Tibial nerve (tissue), 4 donors: ENCODE measurements at places on chromosomes 12 and 14. TPM values are rescaled to one million over a fixed set of nuclear protein-coding genes. Genes with fewer than 3 reads are reported as not detected.
A peak's percentile ranks its signal among the peaks of the same experiment; 100 is the strongest.

GRCh38 chr14:76829013-76829365, 2.8 kb downstream of the LRRC74A start:
- no peak for DNase-seq

GRCh38 chr12:98757455-98757854, 112.4 kb downstream of the APAF1 start:
- no peak for DNase-seq

CDK4 gene
- total RNA-seq, result 105 TPM

PRH1 gene
- 53.2 TPM for total RNA-seq

PLBD1 gene
- total RNA-seq, result 12.0 TPM

CIROP gene
- total RNA-seq, result not detected

DNA sequence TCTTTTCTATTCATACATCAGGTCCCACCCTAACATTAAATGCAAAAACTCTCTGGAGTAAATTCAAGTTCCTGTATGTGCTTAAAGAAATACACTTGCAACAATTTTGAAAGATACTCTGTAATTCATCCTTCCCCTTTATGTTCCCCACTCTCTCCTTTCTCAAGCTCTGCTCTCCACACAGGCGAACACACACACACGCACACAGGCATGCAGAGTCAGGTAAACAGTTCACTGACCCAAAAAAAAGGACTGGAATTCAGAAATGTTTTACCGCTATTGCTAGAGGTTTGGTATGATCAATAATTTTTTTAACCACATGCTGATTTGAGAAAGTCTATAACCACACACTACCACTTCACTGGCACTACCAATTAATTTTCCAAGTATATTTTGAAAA, 152.4 kb upstream of the TMCC3 start:
- DNase-seq, result no peak

DNA sequence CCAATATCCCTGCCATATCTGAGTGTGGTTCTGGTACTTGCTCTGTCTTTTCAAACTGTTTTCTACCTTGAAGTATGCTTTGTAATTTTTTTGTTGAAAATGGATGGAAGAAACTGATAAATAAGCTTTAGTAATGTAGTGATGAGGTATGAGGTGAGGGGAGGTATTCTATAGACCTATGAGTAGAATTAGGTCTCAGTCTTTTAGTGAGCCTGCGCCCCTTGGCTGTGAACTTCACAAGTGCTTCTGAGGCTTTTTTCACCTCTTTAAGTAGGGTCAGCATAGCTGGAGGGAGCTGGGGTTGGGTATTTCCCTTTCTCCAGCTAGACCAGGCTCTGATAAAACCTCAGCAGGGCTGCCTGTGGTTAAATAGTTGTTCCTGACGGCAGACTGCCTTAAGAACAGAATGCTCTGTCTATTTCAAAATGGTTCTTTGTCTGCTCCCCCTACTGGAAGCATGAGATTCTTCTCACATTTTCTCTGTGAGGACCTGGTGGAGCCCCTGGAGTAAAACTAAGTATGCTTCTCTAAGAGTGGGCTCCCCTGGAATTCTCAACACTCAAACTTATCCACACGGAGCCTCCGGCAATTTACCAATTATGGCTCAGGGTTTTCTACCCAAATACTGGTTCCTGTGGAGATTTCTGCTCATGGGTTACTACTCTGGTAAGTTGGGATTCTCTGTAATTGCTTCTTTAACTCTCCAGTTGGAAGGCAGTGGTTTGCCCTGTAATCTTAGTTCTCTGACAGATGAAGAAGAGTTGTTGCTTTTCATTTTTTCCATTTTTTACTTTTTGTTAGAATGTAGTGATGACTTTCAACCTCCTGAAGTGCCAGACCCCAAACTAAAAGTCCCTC, 13.1 kb downstream of the KRT5 start:
- no peak for DNase-seq

C1QL4 gene
- not detected for total RNA-seq

GRCh38 chr14:21723431-21724045, 49.9 kb upstream of the OR4E1 start:
- no peak for DNase-seq

DNA sequence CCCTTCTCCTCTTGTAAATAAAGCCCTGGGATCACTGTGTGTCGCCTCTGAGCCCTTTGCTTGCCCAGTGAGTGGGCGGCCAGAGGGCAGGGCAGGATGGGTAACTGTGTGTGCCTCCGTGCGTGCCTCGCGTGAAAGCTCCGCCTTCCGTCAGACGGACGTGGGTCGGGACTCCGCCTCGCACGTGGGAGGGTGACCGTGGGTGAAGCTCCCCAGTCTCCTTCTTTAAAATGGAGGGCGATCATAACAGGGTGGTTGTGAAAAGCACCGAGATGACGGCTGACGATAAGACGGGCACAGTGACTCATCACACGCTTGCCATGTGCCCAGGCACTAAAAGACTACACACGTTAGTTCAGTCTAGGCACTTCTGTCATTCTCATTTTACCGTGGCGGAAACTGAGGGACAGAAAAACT, 9.2 kb downstream of the PHB2 start:
- no peak for DNase-seq

DNA sequence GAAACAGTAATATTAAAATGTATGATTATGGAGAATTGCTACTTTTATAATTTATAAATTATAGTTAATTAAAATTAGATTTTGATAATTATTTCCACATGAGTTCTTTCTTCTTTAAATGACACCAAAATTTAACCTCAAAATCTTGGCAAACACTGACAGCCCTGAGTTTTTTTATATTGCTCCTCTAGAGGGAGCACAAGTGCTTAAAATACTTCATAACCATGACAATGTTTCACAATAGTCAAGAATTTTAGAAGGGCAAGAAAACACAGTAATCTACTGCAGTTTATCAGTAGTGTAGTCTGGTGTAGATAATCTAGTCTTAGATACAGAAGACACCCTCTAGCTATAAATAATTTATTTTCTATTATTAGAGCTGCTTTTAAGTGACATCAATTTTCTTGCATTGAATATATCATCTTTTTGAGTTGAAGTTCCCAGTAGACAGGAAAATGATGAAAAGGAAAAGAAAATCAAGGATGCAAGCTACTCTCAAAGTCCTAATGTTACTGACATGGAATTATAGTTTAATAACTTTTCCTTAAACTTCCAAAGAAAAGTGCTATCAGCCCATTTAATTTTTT, 14.3 kb upstream of the PTGER2 start:
- peak; percentile 38 for DNase-seq

SUOX gene
- 39.1 TPM for total RNA-seq

GRCh38 chr14:35285168-35286002, 6.8 kb upstream of the PSMA6 start:
- DNase-seq, result no peak

DNA sequence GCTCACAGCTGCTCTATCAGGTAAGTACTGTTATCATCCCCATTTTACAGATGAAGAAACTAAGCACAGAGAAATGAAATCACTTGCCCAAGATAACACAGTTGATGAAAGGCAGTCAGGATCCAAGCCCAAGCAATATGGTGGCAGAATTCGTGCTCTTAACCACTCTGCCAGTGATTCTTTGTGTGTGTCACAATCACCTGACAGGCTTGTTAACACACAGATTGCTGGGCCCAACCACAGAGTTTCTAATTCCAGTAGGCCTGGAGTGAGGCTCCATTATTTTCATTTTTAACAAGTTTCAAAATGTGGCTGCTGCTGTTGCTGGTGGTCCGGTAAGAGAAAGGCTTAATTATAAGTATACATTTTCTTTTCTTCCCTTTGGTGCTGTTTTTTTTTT, 134.2 kb downstream of the TGFB3 start:
- no peak for DNase-seq

DNA sequence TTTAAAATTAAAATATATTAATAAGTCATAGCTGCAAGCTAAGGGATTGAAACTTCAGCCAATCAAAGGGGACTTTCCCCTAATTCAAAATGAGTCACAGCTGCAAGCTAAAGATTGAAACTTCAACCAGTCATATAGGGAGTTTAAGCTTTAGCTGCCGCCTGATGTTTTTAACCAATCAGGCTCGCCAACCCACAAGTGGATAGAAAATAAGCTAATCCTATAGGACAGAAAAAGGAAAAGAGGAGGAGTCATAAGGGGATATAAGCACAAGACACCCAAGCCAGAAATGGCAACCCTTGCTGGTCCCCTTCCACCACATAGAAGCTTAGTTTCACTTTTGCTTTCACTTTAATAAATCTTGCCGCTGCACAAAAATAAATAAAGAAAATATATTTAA, 1154.6 kb downstream of the GALC start:
- no peak for DNase-seq

DNA sequence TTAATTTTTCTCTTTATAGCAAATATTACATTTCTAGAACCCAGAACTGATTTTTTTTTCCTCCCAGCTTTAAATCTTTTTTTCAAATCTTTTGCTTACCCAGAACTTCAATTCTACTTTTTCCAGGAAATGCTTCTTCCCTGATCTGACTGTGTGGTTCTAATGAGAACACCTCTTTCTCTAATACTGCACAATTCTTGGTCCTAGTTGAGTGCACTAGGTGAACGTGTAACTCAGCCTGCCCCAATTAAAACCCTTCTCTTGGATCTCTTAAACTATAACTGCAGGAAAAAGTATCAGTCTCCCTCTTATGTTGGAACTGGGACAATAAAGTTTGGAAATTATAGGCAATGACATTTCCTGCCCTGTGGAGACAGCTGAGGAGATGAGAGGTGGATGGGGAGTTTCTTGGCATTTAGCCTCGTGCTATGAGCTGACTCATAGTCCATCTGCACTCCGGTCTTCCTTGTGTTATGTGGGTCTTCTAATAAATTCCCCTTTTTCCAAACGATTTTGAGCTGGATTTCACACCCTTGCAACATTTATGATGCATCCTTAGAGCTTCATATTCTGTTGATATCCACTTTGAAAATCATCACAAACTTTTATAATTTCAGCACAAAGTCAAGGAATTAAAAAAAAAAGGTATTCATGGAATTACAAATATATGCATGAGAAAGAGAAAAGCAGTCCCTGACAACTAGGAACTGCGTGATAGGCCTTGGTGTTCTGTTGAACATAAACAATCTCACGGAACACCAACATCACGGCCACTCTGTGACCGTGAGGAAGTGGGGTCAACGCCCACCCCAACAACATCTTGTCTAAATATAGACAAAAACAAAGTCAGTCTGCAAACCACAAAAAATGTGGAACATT, 52.4 kb downstream of the BRMS1L start:
- DNase-seq, result peak; percentile 29

LBHD2 gene
- not detected for total RNA-seq

DNA sequence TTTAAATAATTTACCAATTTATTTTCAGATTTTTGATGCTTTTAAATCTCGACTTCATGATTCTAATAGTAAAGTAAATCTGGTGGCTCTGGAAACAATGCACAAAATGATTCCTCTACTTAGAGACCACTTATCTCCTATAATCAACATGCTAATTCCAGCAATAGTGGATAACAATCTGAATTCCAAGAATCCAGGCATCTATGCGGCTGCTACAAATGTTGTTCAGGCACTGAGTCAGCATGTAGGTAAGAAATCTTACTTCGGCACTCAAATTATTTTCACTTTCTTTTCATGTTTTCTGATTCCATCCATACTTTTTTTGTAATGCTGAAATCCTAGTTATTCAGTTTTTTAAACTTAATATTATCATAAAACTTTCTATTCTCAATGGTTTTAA, 15.5 kb upstream of the PRPF39 start:
- DNase-seq, result no peak

GRCh38 chr14:76386944-76387782, 11.2 kb downstream of the ESRRB start:
- DNase-seq, result no peak
